Activated naive CD4-positive, alpha-beta T cell (primary cell): ENCODE measurements at places on chromosomes 7 and 10.

GRCh38 chr7:108140671-108141070 lies 10.5 kb upstream of the LAMB4 start:
- DNase-seq = no peak

DNA sequence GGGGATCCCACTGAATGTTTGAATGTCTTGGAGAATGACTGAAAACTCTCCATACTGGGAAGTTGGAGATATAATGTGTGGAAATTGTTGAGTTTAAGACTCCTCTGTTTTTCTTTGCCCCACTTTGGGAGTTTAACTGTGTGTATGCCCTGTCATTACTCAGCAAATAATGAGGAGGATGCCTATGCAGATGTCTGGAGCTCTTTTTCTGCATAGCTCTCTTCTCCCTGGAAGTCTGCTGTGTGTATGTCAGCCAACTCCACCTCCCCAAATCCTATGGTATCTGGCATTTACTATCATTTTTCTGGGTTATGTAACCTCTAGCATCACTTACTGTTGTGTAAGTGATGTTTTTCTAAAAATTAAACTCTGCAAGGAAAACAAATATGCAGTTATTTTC lies 122.2 kb downstream of the ANKRD7 start:
- no peak for DNase-seq

GRCh38 chr10:100303724-100304319 lies 17.3 kb upstream of the BLOC1S2 start:
- no peak for DNase-seq

DNA sequence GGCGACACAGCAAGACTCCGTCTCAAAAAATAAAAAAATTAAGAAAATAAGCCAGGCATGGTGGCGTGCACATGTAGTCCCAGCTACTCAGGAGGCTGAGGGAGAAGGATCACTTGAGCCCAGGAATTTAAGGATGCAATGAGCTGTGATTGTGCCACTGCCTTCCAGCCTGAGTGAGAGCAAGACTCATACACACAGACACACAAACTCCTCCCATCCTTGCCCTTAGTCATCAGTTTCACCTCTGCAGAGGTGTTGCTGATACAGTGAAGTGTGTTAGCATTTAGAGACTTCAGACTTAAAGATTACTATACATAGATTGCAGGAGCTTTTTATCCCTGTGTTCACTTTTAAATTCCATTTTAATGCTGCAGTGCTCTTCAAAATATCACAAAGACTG lies 5.5 kb upstream of the H2AZ2 start:
- no peak for DNase-seq

DNA sequence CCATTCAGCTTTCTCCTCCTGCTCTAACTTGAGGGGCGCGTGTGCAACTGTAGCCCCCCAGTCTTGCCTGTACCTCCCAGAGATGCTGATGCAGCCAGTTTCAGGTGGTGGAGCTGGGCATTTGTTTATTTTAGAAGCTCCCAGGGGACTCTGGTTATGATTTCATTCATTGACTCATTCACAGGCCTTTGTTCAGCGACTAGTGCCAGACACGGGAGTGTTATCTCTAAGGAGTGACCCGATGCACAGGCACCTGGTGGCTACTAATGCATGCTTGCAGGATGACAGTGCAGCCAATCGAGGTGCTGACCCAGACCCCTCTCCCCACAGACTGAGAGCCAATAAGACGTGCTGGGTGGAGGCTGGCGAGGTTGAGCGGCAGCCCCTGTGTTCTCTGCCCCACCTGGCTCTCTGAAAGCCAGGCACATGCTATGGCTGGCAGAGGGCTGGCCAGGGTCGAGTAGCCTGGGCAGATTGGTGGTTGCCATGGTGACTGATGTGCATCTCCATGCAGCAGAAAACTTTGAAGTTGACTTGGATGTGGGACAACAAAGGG lies 19.7 kb upstream of the SLC18A2 start:
- DNase-seq = no peak

GRCh38 chr7:92655346-92655884 lies 65.2 kb upstream of the FAM133B start:
- DNase-seq = no peak

GRCh38 chr10:4981722-4982471 lies 18.7 kb downstream of the AKR1C1 start:
- DNase-seq = no peak

- DNase-seq = no peak
Measured at GRCh38 chr10:59047957-59048618, 128.4 kb upstream of the PHYHIPL start.
